Suppressor macrophage treated with lipopolysaccharide for 1 hour (primary cell): ENCODE measurements at places on chromosomes 11 and 22.
A peak's percentile ranks its signal among the peaks of the same experiment; 100 is the strongest.

GRCh38 chr22:36211237-36211861, 9.7 kb upstream of the APOL4 start:
- peak; percentile 51 for DNase-seq

DNA sequence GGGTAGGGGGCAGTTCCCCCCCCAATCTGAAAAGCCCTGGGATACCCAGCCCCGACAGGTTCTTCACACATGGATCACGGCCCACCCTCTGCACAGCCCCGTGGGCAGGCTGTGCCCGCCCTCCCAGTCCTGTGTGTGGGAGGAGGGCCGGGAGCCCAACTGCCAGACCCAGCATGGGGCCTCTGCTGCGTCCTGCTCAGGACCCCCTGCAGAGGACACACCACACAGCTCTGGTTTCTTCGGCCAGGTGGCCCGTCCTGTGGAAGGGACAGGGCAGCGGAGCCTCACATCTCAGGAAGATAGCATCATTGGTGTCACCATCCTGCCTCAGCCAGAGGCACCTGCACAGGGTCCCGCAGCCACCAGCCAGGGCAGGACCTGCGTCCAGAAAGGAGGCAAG, 396.0 kb downstream of the TBC1D22A start:
- no peak for DNase-seq

- DNase-seq, result no peak
Observed at GRCh38 chr11:69316956-69317355, 23.0 kb downstream of the MYEOV start.

DNA sequence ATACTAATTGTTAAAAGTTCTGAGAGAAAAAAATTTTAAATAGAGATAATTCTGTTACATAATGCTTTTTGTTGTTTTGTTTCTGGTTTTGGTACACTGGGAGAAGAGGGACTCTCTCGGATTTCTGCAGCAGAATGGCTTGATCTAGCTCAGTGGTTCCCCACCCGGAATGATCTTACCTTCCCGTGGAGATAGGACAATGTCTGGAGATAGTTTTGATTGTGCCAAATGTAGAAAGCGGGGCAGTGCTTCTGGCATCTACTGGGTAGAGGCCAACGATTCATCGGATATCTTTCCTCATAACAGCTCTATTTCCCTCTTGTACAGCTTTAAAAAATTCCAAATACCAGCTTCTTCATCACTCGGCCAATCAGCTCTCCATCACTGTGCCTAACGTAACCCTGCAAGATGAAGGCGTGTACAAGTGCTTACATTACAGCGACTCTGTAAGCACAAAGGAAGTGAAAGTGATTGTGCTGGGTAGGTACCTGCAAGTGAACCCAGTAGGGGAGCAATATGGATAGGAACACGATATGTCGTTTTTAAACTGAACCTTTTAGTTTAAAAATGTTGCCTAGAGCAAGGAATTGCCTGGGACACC, 13.2 kb downstream of the CRTAM start:
- peak; percentile 25 for DNase-seq

- DNase-seq, result no peak
Observed at GRCh38 chr11:27186580-27186979, 146.0 kb downstream of the BBOX1 start.

GRCh38 chr11:63506876-63507275, 992 bp downstream of the LGALS12 start:
- no peak for DNase-seq

GRCh38 chr11:117563556-117563955, 233.5 kb downstream of the DSCAML1 start:
- DNase-seq, result no peak

DNA sequence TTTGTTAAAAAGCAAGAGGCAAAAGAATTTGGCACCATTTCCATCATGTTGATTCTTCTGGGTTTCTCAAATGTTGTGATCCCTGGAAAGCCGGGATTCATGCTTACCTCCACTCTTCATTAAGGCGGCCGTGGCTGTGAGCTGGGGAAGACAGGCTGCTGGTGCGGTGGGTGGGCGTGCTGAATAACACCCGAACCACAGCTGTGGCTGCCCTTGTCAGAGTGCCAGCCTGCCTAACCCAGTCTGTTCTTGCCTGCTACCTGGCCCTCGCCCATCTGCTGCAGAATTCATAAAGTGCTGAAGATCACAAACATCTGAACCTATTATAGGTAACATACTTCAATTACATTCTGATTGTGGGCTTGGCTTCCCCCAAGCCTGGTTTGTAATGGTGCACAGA, 95.8 kb upstream of the RCN1 start:
- DNase-seq, result no peak

GRCh38 chr11:45083544-45084087, 62.8 kb upstream of the PRDM11 start:
- DNase-seq, result no peak

DNA sequence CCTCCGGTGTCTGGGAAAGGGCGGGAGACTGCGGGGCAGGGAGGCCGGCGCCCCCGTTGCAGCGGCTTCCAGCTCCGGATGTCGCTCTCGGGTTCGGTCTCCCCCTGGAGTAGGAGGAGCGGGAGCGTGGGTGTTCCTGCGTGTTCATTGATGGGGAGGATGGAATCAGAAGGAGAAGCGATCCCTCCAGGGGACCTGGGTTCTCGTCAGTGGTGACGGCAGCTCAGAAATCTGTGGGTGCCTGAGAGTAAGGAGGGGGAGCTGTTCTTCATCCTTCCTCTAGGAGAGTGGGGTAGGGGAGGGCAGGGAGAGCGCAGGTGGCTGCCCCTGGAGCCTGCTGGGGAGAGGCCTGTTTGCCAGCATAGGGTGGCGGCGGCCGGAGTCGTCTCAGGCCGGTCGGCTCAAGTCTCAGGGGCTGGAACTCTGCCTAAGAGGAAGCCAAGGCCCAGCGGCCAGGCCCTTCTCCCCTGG, 1.1 kb downstream of the UBASH3B start:
- peak; percentile 82 for DNase-seq

- no peak for DNase-seq
Observed at GRCh38 chr22:22927888-22928665, 40.5 kb downstream of the IGLL5 start.

GRCh38 chr11:70742553-70743291, 344.4 kb downstream of the CTTN start:
- no peak for DNase-seq

DNA sequence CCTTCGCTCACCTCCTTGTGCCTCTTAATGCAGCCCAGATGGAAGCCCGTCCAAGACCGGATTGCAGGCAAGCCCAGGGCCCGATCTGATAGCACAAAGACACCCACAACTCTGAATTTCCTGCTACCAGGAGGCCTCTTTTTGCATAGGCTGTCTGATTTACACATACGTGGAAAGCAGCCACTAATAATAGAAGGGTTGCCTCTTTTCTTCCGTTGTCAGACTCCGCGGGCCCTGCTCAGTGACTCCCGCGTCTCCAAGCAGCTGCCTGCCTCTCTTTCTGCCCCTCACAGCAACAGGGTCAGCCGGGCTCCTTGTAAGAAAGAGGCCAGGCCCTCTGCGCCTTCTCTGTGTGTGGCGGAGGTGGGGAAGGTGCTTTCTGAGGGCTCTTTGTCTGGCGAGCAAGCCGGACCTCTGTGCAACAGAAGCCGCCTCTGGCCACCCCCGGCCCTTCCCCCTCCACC, 26.7 kb downstream of the FLI1 start:
- no peak for DNase-seq

- peak; percentile 43 for DNase-seq
Observed at GRCh38 chr22:27877501-27877900, 41.6 kb downstream of the PITPNB start.

- DNase-seq, result no peak
Observed at GRCh38 chr22:20090730-20091240, 10.7 kb downstream of the DGCR8 start.

- DNase-seq, result no peak
Observed at GRCh38 chr11:75577207-75577606, 15.2 kb downstream of the SERPINH1 start.

- no peak for DNase-seq
Observed at GRCh38 chr11:5527716-5528115, 11.2 kb upstream of the UBQLNL start.
